ENCODE measurements at places on chromosomes 12 and 14.

DNA sequence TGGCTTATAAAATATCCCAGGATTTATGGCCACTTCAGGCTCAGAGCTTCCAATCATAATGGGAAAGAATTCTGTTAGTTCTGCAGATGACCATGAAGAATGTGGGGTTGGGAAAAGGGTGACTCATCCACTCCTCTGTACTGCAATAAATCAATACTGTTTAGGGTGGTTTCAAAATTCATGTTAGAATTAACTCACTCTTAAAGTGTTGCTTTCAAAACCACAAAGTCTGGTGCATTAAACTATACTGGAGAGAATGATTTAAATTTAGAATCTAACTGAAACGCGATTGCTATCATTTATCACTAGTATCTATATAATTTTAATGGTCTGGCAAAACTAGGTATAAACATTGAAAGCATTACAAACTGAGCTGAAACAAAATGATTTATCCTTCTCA, 798 bp downstream of the CCDC198 start:
- no peak for DNase-seq

GRCh38 chr14:88929656-88930436, 105.4 kb downstream of the TTC8 start:
- DNase-seq: no peak

DNA sequence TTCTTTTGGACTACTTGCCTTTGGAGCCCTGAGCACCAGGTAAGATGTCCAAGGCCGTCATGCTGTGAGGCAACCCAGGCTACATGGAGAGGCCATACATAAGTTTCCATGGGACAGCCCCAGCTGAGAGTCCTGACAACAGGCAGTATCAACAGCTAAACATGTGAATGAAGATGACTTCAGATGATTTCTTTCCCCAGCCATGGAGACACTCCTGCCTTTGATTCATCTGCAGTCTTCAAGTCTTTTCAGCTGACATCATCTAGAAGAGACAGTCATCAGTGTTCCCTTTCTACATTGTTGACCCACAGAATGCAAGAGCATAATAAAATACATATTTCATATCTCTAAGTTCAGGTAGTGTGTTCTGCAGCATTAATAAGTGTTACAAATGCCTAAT, 398.7 kb downstream of the BTG1 start:
- DNase-seq: no peak

- DNase-seq: no peak
Observed at GRCh38 chr12:79858518-79858917, 76.4 kb downstream of the PPP1R12A start.

Measured in left cardiac atrium (tissue), 4 donors.